ENCODE measurements at places on chromosomes 6 and 20. TPM values are rescaled to one million over a fixed set of nuclear protein-coding genes. Genes with fewer than 3 reads are reported as not detected.

ID1 gene
- 566 TPM for polyA plus RNA-seq

SLC17A9 gene
- 23.5 TPM for polyA plus RNA-seq

HEY2 gene
- 12.6 TPM for polyA plus RNA-seq

ELOVL2 gene
- polyA plus RNA-seq, result 0.24 TPM

MAN1A1 gene
- polyA plus RNA-seq, result 1.8 TPM

TBX18 gene
- polyA plus RNA-seq, result 0.02 TPM

TENT5A gene
- polyA plus RNA-seq, result 0.91 TPM

SAPCD1 gene
- polyA plus RNA-seq, result 3.1 TPM

DAAM2 gene
- 1.8 TPM for polyA plus RNA-seq

C4B gene
- 0.74 TPM for polyA plus RNA-seq

PTPRK gene
- 11.4 TPM for polyA plus RNA-seq

IMPG1 gene
- polyA plus RNA-seq, result 0.02 TPM

All from H1 (cell line).